Bone marrow (tissue), 2 donors: ENCODE measurements at places on chromosomes 4 and X.

DNA sequence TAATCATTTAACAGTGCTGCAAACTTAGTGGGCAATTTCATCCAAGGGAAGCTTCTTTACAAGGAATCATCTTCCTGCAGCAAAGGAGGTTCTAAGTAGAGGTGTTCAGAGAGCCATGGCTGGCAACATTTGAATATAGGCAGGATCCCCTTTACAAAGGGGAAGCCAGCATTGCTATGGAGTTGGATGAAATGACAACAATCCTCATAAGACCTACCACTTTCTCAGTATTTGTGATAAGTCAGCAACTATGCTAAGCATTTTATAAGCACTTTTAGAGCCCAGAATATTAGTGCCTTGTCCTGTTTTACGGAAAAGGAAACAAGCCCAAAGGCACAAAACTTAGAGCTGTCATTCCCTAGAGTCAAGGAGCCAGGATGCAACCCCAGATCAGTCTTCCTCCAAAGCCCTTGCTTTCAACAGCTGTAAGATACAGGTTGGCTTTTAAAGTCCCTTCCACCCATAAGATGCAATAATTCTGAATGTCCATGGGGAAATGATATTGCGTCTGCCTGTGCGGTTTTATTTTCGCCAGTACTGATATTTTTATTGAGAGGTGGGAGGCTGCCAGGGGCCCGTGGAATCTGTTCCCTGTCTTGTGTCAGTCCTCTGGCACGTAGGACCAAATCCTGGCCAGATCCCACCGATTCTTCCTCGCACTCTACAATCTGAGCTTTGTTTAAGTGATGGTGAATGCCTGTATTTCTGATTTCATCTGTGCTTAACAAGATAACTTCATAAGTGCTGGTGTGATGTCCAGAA lies 59.1 kb downstream of the SMIM20 start:
- DNase-seq = no peak

DNA sequence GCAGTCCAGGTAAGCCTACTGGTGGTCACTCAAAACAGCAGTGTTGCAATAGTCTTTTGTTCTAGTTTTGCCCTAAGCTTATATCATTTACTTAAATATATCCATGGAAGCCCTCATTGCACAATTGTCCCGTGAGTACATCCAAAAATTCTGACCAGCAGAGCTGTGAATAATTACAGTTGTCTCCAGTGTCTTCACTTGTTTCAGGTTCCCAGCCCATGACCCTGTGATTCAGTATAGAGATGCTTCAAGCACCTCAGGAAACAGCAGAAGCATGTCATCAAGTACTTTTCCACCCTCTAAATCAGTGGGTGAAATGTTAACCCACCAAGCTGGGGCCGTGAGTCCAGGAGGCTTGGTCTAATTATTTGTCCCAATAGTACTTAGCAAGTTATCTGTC lies 214.9 kb upstream of the RPS6KA3 start:
- DNase-seq = no peak

DNA sequence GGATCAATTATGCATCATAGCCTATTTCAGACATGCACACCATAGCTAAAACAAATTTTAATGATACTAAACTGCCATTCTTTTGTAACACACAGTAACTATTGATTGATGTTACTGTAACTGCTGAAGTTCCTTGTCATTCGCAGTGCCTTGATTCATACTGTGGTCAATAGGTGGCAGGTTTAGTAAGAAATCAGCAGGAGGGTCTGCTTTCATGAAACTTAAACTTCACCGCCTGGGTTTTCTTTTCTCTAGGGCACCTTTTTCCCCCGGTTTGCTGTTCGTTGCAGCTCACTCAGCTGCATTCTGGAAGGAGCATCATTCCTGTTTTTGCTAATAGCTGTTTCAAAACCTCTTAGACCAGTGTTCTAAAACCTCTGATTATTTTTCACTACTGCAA lies 88.1 kb downstream of the RPA4 start:
- DNase-seq = no peak

DNA sequence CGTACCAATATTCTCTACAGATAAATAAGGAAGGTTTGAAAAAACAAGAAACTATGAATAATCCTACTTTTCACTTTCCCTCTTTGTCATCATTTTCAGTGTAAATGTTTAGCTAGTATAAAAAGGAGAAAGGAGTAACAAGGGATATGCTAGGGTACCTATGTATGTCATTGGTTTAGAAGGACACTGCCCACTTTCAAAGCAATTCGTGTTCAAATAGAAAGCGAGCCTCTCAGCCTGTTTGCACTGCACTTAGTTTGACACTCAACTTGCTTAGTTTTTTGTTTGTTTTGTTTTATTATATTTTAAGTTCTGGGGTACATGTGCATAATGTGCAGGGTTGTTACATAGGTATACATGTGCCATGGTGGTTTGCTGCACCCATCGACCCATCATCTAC lies 21.6 kb upstream of the RXFP1 start:
- DNase-seq = no peak

- no peak for DNase-seq
Measured at GRCh38 chr4:118360106-118360505, 7.3 kb upstream of the PRSS12 start.

DNA sequence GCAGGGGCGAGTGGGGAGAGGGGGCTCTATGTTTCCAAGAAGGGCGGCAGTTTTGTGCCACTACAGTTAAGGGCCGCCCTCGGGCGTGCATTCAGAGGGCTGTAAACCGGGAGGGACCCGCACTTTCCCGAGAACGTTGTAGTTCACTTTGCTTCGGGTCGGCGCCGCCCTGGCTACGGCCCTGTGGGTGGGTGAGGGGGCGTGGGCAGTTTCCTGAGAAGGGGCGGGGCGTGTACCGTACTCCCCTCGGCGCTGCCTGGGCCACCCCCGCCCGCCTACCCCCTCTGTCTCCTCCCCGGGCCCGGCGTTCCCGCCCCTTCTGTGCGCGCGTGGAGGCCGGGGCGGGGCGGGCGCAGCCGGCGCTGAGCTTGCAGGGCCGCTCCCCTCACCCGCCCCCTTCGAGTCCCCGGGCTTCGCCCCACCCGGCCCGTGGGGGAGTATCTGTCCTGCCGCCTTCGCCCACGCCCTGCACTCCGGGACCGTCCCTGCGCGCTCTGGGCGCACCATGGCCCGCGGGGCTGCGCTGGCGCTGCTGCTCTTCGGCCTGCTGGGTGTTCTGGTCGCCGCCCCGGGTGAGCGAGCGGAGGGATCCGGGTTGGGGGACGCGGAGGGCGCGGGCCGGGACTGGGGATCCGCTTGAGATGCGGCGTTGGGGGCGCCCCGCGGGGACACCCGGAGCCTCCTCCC lies at the start of gene CD99:
Gene CD99 (plus strand): TSS at position 440 of the 687 bp plus-strand sequence. CDS start 66 bp downstream, at position 506.
- DNase-seq = no peak

DNA sequence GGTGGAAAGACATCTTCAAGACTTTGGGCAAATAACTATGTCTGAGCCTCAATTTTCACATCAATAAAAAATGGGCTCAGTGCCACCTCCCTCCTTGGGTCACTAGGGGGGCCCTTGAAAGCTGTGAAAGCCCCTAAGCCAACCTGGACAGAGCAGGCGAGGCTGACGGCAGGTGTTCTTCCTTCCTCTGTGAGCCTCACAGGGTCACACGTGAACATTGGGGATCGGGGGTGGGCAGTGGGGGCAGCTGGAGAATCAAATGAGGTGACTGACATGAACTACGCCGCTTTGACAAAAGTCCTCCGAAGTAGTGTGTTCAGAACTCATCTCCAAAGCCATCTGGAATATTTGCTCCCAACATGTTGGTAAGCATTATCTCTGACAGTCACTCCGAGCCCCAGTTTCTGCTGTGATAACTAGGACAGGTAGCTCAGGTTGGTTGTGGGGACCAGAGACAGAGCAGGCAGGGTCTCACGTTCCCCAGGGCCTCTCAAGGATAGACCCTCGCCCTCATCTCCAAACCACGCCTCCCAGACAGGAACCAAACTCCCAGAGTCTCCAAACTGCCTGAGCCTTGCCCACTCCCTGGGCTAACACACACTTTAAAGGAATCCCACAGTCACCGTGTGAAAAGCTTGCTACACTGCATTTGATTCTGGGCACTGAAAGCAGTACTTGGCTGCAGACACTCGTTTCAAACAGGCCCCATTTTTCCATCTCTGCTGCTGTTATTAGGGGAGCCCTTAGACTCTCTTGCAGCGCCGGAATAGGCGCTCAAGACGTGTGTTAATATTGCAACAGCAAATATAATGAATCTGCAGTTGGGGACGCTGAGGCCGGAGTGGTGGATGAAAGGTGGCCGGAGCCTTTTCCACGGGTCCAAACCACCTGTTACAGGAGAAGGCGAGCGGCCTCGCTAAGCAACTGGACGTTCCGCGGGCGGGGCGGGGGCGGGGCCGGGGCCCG lies 717 bp upstream of the WFS1 start:
- DNase-seq = no peak
